Posterior vena cava (tissue), 2 donors: ENCODE measurements at places on chromosomes 3 and 15. TPM values are rescaled to one million over a fixed set of nuclear protein-coding genes. Genes with fewer than 3 reads are reported as not detected.

The STRIT1 gene
- not detected for total RNA-seq

The CHL1 gene
- total RNA-seq: 7.8 TPM

DNA sequence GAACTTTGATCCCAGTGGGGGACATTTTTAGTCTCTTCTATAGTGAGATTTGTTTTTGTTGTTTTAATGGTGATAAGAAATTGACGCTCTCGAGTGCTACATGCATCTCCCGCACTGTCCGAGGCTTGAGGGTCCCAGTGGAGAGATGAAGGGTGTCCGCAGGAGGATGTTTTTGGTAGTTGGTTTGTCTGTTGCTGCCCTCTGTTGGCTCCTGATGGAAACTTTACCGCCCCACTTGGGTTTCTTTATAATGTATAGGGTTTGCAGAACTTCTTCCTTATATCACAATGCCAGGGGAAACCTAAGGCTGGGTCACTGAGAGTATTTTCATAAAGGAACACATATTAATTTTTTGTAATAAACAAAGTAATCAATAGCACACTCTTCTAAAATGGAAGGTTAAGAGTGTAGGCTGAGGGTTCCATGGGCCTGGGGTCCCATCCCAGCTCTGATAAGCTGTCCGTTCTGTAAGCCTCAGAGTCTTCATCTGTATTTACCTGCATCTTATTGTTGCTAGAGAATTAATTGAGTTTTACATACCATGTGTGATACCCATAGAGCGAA, 185.3 kb upstream of the FEZF2 start:
- no peak for DNase-seq

DNA sequence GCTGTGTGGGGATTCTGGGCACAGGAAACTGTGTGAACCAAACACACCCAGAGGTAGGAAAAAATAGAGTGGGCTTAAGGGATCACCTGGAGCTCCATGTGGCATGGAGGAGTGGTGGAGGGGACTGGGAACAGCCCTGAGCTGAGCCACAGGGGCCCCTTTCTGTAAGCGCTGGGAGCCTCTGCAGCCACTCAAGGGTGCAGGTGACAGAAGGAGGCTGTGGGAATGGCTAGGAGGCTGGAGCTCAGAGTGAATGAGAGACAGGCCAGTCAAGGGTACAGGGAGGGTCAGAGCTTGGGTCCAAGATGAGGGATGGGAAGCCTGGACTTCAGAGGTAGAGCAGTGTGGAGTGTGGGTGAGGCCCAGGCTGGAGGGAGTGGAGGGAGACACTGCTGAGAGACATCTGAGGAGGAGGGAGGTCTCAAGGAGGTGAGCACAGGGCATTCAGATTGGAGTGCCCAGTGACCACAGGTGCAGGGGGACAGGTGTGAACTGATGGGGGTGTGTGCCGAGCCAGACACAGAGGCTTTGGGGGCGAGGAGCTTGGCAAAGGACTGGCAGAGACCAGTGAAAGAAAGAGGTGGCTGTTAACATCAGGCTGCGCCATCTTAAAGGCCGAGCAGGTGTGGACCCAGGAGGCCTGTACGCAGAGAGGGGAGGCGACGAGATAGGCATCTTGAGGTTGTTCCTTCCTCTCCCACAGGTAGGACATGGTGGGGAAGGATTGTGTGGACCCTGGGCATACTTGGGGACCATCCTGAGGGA, 56.8 kb downstream of the FGD5 start:
- peak; percentile 58 for DNase-seq

- DNase-seq: no peak
Observed at GRCh38 chr3:58537412-58538301, 667 bp upstream of the ACOX2 start.

- no peak for DNase-seq
Observed at GRCh38 chr3:57421336-57421735, 122.8 kb downstream of the DNAH12 start.

- no peak for DNase-seq
Observed at GRCh38 chr15:89227425-89227824, 6.0 kb upstream of the RLBP1 start.

DNA sequence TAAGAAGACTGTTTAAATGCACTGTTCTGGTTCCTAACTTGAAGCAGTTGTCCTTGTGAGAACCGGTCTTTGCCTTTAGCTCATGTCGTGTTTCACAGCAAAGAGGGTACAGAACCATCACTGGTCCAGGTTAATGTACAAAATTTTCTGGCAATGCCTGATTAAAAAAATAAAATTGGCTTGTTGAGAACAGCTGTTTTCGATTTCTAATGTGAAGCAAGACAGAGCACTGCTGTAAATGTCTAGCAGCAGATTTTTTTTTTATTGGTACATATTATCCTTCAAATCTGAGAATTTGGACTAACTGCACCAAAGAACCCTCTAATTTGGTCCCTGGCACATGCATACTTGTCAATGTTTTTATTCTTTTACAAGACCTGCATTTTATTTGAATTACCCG, 103.3 kb downstream of the STT3B start:
- DNase-seq: no peak

DNA sequence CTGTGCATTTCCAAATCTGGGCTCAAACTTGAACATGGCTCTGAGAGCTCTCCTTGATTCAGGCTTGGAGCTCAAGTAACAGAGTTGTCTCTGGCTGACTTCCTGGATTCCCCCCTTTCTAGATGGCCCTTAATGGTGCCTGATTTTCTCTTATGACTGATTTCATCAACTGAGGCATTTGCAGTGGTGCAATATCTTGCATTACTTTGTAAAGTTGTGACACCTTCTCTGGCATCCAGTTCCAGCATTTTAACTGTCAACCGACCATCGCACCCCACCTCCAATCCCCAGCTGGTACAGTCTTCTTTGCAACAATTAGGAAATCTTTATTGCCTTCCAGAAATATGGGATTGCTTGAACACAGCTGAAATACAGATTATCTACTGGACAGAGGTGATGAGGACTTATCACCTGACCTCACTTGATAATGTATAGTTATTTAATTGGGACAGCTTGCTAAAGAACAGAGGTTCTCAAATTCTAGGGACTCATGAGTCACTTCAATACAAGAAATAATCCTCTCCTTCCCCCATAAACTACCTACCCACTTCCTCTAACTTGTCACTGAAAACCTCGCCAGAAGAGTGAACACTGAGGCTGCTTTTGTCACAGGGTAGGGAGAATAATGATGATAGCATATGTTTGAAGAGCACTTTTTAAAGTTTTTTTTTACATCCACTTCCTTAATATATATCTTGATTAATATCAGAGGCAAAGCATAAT, 41.8 kb downstream of the FILIP1L start:
- DNase-seq: no peak

The SLC24A5 gene
- not detected for total RNA-seq

GRCh38 chr15:70375006-70375431, 277.3 kb upstream of the TLE3 start:
- DNase-seq: peak; percentile 82

DNA sequence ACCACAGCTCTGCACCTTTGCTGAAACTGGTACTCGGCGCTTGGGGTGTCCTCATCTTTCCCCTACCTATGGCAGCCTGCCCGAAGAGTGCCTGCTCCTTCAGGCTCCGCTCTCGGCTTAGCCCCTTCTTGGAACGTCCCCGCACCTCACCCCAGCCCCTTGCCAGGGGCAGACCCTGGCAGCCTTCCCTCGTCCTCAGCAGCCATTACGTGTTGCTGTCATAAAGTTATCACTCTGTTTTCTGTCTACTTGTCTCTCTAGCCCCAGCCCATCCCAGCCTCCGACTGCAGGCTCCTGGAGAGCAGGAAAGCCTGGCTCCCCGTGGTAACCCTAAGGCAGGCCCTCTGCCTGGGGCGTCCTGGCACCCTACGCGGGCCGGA, 5.1 kb upstream of the BAHD1 start:
- DNase-seq: no peak

GRCh38 chr15:63234451-63234870, 42.9 kb upstream of the APH1B start:
- DNase-seq: no peak

The RAB6B gene
- total RNA-seq: 6.9 TPM

- no peak for DNase-seq
Observed at GRCh38 chr15:33445984-33446383, 135.2 kb downstream of the RYR3 start.

GRCh38 chr3:105608623-105609022, 241.9 kb downstream of the ALCAM start:
- DNase-seq: no peak

The SLC38A3 gene
- 0.62 TPM for total RNA-seq

GRCh38 chr15:67024998-67025368, 40.4 kb upstream of the SMAD3 start:
- DNase-seq: no peak

- no peak for DNase-seq
Observed at GRCh38 chr3:52834871-52835501, at the start of gene MUSTN1. TSS of gene MUSTN1 (minus strand) at chr3:52835019. CDS start at chr3:52834948, 71 bp downstream.
